Stimulated activated CD8-positive, alpha-beta memory T cell treated with anti-CD3 and anti-CD28 coated beads, Interleukin-15, amount 100 ng/mL, for 1 hour (primary cell): ENCODE measurements at places on chromosomes 6 and 20.
A peak's percentile ranks its signal among the peaks of the same experiment; 100 is the strongest.

DNA sequence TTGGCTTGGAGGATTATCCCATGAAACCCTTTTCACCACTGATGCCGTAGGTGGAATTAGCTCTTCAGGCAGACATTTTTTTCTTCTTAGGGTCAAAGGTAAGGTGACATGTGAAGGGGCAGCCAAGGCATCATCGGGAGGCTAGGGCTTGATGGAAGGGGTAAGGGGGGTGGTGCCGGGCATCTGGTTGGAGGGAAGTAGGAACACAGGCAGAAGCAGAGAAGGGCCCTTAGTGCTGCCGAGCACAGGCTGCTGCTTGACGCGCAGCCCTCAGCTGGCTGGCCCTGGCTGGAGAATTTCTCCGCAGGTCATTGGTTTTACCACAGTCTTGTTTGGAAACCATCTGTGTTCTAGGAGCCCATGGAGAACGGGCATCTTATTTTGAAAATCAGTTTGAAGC lies 54.7 kb downstream of the TRAF3IP2 start:
- no peak for DNase-seq

- no peak for DNase-seq
Observed at GRCh38 chr6:133166766-133167165, 74.4 kb upstream of the EYA4 start.

DNA sequence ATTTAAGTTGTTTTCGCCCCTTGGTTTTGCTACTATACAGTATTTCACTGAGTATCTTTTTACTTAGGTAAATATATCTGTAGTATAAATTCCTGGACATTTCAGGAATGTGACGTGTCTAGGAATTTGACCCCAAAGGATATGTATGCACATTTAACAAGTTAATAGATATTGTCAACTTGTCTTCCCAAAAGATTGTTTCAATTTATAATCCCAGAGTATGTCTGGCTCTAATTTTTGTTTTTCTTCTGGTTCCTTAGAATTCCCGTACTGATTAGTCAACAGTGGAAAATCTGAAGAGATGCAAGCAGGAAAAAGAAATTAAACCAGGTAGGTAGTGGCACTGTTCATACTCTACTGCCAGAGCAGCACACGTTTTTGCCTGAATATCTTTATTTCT lies 7.2 kb downstream of the PKIG start:
- no peak for DNase-seq

- DNase-seq: no peak
Observed at GRCh38 chr6:16109659-16110305, 19.1 kb upstream of the MYLIP start.

DNA sequence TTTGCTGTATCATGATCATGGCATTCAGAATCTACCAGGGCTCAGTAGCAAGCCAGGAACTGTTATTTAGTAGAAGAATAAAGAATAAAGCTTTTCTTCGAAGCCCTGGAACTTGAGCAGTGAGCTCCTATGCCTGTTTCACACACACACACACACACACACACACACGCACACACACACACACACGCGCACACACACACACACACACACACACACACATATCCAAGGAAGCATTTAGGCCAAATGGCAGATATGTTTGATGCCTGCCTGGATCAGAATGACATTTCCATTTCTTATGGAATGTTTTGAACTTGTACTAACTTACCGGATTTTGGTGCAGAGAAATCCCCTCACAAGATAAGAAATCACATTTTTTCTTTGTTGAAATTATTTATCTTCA lies 35.5 kb downstream of the RPP21 start:
- no peak for DNase-seq

DNA sequence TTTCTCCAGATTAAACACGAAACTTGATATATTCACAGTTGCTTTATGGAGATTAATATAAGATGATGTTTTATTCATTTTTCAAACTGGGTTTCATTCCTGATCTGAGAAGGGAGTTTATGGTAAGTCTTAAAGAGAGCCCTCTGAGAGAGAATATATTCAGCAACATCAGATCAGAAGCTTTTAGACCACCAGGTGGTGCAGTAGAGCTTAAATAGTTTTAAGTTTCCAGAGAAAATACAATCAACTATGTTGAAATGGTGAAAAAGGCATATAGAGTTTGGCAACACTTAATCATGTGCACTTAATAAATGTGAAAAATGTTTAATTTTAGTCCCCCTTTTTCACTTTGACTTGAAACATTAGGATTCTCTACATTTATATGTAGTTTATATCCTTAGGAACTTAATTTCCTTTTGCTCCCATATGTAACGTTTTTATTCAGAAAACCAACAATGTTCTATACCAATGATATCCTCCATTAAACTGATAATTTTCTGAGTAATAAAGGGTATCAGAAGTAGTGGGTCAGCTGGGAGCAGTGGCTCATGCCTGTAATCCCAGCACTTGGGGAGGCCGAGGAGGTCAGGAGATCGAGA lies 86.4 kb upstream of the CLDN20 start:
- DNase-seq: peak; percentile 20

DNA sequence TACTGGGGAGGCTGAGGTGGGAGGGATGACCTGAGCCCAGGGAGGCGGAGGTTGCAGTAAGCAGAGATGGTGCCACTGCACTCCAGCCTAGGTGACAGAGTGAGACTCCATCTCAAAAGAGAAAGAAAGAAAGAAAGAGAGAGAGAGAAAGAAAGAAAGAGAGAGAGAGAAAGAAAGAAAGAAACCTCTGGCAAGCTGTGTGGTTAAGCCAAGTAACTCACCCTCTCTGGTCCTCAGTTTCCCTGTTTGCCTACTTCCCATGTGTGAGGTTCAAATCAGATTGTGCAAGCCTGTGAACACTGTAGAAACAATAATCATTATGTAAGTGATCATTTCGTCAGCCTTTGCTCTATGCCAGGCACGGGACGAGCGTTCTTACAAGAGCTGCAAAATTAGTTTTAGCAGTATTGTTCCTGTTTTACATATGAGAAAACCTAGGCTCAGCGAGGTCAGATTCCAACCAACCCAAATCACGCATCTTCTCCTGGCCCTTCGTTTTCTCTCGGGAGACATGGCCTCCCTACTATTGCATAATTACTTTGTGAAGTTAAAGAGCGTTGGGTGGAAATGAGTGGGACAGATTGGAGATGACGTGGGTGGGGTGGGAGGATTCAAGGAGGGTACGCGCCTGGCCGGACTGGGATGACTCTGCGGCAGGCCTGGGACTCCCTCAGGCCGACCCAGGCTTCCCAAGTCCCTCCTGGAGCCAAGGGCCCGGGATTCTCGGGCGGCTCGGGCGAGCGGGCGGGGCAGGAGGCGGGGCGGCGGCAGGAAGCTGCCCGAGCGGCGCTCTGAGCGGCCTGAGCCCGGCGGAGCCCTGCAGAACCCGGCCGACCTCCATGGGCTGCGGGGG lies at the start of gene SNX21:
Gene SNX21, plus strand, starts transcription at position 770 of the 853 bp plus-strand sequence. CDS start 121 bp downstream, outside the sequence.
- no peak for DNase-seq

DNA sequence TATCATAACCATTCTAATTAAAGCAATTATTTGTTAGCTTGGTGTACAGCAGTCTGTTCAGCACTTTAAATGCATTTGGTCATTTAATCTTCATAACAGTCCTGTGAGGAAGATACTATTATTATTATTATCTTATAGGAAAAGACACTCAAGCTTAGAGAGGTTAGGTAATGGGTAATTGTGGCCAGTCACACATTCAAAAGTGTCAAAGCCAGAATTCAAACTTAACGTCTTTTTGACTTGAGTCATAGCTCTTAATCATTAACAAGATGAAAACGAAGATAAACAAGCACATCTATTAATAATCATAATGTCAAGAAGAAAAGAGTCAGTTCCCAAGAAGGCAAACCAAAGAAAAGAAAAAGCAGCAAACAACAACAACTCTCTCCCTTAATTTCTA lies 251.0 kb downstream of the SYNE1 start:
- DNase-seq: no peak

DNA sequence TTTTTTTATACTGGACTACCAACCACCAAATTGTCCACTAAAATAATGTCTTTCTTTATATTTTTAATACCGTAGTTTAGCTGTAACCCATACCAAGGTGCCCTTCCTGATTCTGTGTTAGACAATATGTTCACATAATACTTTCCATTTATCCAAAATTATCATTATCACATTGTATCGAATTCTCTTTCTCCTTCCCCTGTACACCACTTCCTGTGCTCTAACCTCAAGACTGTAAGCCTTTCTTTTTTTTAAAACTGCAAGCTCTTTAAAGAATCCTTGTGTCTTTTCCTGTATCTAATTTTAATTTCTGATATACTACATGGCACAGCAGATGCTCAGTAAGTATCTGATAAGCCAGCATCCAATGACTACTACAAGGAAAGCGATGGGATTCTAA lies 917.5 kb downstream of the EYS start:
- no peak for DNase-seq
